ENCODE measurements at places on chromosomes 3 and 15. TPM values are rescaled to one million over a fixed set of nuclear protein-coding genes. Genes with fewer than 3 reads are reported as not detected.

Gene BNC1
- 7.9 TPM for total RNA-seq

Gene SERINC4
- not detected for total RNA-seq

Gene CKMT1B
- not detected for total RNA-seq

Gene NR2F2
- 23.9 TPM for total RNA-seq

Gene KLHDC8B
- 58.7 TPM for total RNA-seq

Gene UQCC5
- total RNA-seq, result 20.4 TPM

Gene CACNA2D2
- not detected for total RNA-seq

Gene ABHD5
- 44.8 TPM for total RNA-seq

Gene RAB27A
- 12.1 TPM for total RNA-seq

Gene ADGRG7
- total RNA-seq, result not detected

Gene FGD5
- total RNA-seq, result 1.7 TPM

Gene GOLGA6A
- not detected for total RNA-seq

Gene GPR156
- 0.44 TPM for total RNA-seq

Gene SLC28A2
- not detected for total RNA-seq

Data from smooth muscle cell of trachea (primary cell).